ENCODE measurements at places on chromosomes 7 and 10.

DNA sequence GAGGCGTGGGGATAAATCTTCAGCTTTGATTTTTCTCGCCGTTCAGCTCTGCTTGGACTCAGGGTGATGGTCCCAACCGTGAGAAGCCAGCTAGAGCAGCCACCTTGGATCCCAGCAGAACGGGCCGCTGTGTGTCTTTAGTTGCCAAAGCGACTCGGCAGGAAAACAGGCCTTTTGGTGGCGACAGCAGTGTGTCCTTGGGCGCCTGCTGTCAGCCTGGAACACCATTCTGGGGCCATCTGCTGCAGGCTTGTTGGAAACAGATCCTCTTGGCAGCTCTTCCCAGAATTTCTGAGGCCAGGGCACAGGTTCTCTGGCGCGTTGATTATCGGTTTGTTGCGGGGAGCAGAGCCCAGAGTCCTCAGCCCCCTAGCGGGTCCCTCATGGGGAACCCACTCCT lies 97.6 kb downstream of the CUX1 start:
- no peak for DNase-seq

- no peak for DNase-seq
Observed at GRCh38 chr7:137916980-137917645, 70.3 kb upstream of the DGKI start.

- no peak for DNase-seq
Observed at GRCh38 chr7:54964136-54964535, 54.7 kb upstream of the EGFR start.

DNA sequence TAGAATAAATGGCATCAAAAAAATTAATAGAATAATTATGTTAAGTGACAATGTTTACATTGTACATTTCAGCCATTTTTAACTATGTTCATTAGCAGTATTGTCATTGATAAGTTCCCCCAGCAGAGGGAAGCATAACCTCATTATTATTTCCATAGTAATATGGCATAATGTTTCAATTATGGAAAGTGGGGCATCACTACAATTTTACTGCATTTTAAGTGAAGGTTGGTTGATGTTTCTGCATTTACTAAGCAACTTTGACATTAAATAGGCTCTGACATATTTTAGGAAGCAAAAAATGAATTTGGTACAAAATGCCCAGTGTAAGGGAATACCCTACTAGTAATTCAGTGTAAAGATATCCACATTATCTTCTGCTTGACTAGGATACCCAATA lies 218.3 kb downstream of the SEMA3A start:
- DNase-seq: peak; percentile 23

DNA sequence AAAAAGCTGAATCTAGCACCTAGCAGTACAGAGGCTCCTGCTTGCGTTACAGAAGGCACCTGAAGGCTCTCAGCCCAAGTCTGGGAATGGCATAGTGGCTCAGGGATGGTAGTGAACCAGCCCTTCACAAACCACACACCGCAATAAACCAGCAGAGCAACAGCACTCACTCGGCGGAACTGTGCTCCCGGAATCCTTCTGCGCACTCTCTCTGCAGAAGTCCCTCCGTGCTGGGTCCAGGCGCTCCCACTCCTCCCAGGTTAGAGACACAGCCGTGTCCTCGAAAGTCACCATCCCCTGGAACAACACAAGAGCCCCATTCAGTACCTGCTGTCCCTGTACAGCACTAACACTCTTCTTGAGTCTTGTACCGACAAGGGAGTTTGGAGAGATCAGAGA lies 1.5 kb downstream of the ZNF394 start:
- DNase-seq: no peak

GRCh38 chr10:78211561-78212051 lies 177.9 kb downstream of the RPS24 start:
- peak; percentile 45 for DNase-seq

DNA sequence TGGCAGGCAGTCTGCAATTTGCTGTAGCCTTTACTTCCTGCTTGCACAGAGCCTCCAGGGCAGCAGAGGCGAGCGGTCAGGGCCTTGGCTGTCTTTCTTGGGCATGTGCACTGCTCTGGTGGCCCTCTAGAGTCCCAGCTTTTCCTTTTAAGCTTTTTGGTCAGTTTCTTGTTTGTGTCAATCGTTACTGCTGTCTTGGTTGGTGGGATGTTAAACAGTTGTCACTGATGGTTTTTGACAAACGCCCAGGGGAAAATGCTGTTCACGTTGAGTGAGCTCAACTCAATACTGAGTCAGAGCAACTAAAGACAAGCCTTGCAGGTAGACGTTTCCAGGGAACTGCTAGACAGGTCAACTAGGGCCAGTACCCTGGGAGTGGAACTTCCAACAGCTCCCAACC lies 14.0 kb downstream of the PRKRIP1 start:
- no peak for DNase-seq

GRCh38 chr10:117549100-117549585 lies 6.6 kb downstream of the EMX2 start:
- no peak for DNase-seq
